ENCODE measurements at places on chromosomes 5 and 9. TPM values are rescaled to one million over a fixed set of nuclear protein-coding genes. Genes with fewer than 3 reads are reported as not detected.

DNA sequence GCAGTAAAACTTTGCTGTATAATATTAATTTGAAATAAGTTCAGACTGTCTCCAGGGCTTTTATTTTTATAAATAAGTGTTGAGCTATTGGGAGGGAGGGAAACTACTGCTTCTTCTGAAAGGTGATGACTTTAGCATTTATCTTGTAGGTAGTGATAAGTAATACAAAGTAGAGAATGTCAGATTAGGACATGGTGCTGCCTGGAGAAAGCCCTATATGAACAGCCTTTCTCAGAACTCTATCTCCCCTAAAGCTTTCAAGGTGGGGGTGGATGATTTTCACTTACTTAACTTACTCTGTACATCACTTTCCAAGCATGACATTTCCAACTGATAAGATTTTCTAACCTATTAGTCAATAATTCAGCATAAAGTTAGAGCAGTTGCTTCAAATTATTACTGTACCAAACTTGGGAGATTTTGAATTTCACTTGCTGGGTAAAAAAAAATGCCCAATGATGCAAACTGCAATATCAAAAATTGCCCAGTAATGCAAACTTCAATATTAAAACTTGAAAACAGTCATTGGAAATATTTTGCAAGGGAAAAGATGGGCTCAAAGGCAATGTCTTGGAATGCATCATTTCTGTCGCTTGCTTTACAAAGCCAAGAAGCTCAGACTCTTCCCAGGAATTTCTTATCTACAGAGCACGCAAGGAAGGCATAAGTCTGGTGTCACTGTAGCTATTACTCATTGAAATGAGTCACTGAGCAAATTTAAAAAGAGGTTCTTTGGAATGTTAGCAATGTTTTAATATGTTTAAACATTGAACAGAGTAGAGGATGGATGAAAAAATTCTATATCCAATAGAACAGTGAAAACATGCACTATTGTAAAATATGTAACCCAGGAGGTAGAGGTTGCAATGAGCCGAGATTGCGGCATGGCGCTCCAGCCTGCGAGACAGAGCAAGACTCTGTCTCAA is 569.5 kb downstream of the PSAT1 start:
- DNase-seq, result no peak

DNA sequence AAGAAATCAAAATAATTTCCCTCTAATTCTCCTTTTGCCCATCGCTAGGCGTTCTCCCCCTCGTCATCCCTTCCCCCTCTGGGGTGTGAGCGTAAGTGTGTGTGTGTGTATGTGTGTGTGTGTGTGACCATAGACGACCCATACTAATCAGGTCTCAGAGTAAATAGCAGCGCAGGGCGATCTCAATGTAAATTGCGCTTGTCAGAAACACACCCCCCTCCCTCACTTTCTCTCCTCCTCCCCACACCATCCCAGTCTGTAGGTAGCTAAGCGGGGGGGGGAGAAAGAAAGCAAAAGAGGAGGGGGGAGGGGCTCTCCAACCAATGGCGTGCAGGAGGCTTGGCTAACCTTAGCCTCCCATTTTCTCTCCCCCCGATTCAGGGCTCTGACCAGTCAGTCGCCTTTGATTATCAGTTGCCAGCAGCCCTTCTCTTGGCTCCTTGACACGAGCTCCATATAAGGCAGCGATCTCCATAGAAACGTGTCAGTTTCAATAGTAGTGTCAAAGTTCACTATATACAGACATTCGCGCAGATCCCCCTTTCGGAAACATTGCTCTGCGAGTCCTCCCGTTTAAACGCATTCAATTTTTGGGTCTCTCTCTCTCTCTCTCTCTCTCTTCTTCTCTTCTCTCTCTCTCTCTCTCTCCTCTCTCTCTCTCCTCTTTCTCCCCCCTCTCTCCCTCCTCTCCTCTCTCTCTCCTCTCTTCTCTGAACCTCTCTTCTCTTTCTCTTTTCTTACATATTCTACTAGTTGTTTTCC is at the start of gene NR2F1:
NR2F1 (plus strand) TSS at position 546 of the 762 bp plus-strand sequence. CDS start 1,802 bp downstream, outside the sequence.
- DNase-seq, result peak; percentile 98

DNA sequence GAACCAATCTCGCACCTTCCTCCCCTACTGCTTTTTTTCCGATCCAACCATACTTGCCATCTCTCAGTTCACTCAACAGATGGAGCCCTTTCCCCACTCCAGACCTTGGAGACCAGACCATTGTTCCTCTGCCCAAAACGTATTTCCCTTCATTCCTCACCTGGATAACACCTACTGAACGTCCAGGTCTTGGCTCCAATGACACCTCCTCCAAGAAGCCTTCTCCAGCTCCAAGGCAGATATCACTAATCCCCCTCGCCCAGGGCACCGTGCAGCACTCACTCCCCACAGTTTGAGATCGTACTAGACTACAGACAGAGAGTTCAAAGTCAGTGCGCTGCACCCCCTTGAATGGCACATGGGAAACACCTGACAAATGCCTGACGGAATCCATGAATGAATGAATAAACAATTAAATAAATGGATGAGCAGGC is 47.1 kb upstream of the AKNA start:
- DNase-seq, result peak; percentile 17

- no peak for DNase-seq
These were observed 45.7 kb downstream of the MARCHF3 start for GRCh38 chr5:126984632-126985031.

DNA sequence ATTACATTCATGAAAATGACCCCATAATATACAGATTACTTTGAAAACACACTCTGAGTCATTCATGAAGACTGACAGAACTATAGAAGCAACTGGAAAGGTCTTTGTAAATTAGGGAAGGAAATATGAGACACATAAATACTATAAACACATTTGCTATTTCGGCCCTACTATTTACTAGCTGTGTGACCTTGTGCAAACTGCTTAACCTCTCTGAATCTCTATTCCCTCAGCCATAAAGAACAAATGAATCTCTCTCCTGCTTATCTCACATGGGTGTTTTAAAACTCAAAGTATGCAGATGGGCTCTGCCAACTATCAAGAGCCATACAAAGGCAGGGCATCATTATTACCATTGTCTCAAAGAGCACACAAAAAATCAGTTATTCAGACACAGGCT is 52.9 kb downstream of the APBA1 start:
- DNase-seq, result no peak

DNA sequence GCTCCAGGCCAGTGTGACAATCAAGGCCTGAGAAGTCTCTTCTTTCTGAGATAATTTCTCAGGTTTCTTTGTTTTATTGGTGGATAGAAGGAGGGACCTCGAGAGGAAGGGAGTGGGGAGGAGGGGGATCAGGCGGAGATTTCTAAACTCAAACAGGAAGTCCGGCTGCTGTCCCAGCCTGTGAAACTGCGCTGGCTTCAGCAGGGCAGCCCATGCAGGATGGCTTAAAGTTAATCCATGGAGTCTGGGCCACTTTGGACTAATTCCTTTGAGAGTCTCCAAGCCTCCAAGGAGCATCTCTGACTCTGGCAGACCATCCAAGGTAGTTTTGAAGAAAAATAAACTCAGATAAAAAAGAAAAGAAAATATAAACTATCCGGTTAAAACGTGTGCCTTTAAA is 378.5 kb downstream of the MLLT3 start:
- no peak for DNase-seq

DNA sequence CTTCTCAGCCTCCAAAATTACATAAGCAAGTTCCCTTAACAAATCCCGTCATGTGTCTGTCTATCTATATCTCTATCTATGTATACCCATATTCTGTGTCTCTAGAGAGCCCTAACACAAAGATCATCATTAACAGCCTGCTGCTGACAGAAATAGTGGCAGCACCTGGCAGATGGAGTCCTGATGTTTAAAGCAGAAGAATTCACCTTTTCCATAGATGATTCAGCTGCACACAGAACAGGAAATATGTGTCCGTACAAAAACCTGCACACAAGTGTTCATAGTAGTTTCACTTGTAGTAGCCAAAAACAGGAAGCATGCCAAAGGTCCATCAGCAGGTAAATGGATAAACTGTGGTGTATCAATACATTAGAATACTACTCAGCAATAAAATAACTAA is 45.0 kb upstream of the ACO1 start:
- no peak for DNase-seq

DNA sequence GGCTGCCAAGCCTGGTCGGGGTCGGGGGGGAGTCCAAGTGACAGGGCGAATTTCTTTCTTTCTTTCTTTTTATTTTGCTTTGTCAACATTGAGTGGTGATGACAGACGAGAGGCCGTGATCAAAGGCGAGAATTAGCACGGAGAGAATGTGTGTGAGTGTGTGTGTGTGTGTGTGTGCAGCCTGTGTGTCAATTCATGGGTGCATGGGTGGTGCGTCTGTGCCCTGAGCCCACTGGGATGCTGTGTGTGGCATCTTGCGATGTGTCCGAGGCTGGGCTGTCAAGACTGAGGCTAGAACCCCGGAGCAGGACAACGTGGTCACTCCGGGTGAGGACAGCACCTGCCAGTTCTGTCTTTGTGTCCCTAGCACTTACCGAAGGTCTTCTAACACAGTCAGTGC is 4.7 kb upstream of the FIBCD1 start:
- DNase-seq, result no peak

GRCh38 chr5:61572959-61573358 is 240.9 kb downstream of the ZSWIM6 start:
- no peak for DNase-seq

PDGFRB gene
- polyA plus RNA-seq, result 180 TPM

GRCh38 chr5:135192351-135192750 is 158.3 kb upstream of the PITX1 start:
- no peak for DNase-seq

GRCh38 chr9:124776954-124777648 is at the start of gene OLFML2A:
Gene OLFML2A (plus strand): TSS chr9:124777133. CDS start chr9:124777271, 138 bp downstream.
- no peak for DNase-seq

- DNase-seq, result no peak
These were observed 204.9 kb downstream of the ELAVL2 start for GRCh38 chr9:23621188-23621587.

DNA sequence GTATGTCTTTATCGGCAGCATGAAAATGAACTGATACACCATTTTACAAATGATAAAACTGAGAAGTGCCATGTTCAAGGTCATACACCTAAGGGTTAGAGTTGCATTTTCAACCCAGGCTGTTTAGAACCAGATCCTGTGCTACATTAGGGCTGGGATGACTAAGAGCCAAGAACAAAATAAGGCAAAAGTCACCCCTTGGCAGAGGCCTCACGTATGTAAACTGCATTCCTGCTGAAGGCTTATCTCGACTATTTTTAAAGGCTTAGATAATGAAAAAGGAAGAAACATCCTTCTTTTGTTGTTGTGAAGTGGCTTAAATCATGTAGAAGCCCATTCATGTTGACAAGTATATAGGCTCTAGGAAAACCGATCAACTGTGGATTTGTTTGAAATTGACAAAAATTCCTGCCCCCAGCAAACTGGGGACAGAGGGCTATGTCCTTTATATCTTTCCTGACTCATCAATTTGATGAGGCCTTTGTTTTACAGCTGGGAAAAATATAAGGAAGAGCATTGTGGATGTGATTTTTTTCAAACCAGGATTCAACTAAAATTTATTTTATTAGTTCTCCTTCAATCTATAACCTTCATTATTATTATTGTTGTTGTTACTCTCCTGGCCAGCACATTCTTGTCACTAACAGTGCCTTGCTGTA is 196.5 kb downstream of the SNX18 start:
- no peak for DNase-seq

NR4A3 gene
- polyA plus RNA-seq, result 0.42 TPM

DNA sequence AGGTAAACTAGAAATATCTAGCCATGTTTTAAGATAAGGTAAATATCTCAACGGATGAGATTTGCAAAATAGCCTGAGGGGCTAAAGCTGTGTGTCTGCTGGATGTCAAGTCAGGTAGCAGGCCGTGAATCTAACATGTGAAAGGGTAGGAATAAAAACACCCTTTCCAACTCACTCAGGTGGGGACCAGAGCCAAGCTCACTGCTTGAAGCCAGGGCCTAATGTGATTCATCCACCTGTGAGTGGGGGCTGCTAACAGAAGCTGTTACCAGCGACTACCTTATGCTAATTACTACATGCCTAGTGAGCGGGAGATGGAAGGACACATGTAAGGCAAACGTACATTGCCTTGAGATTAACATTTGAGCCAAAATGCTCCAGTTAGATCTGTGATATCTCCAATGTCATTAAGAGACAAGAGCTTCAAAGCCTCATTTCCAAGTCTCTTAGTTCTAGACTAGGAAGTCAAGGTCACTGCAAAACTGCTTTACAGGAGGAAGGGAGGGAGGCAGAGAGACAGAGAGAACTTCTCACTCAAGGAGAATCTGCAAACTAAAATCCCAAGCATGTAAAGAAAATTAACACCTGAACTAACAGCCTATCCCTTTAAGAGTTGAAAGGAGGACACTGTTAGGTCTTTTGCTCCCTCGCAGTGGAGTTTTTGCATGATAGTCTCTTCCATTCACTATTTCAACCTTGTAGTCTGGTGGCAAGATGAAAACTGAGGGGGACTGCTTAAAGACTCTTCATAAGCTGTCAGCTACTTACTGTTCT is 141.6 kb upstream of the RPS23 start:
- DNase-seq, result no peak

UNC5A gene
- 0.70 TPM for polyA plus RNA-seq

- no peak for DNase-seq
These were observed 67.3 kb downstream of the PSMB7 start for GRCh38 chr9:124347968-124348358.

GRCh38 chr5:173590436-173591055 is 25.9 kb downstream of the BOD1 start:
- DNase-seq, result no peak

DNA sequence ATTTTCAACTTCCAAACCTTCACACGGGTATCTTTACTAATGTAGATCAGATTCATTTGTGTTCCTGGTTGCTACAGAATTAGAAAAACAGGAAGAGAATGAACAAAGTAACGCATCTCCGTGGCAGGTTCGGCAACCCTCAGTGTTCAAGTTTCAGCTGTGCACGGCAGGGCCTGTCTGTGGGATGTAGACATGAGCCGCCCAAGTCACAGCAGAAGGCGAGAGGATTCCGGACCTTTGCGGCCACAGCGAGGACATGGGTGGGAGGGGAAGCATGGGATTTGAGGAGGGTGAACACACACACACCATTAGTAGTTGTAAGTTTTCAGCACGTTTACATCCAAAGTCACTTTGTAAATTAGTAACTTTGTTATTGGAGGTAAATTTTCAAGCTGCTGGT is 31.7 kb upstream of the CEP72 start:
- no peak for DNase-seq
